Fibroblast of lung (primary cell): ENCODE measurements at places on chromosomes 11 and 22. TPM values are rescaled to one million over a fixed set of nuclear protein-coding genes. Genes with fewer than 3 reads are reported as not detected.

- DNase-seq = no peak
Observed at GRCh38 chr11:125244166-125244565, 79.6 kb downstream of the PKNOX2 start.

DNA sequence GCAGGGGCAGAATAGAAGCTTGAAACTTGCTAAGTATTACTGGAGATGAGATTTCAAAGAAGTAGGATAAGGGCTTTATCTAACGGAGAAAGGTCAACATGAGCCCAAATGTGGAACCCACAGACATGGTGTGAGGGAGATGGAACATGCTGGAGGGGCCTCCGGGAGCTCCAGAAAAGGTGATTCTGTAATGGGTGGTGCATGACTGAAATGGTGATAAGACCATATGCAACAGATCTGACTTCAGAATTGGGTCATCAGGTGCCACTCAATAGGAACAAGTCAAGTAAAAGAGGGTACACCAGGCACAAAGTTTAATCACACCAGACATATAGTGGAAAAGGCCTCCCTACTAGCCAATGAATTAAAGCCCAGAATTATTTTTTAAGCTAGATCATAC, 7.9 kb upstream of the CEP295 start:
- no peak for DNase-seq

- no peak for DNase-seq
Observed at GRCh38 chr11:65185869-65186341, 4.2 kb downstream of the CAPN1 start.

DNA sequence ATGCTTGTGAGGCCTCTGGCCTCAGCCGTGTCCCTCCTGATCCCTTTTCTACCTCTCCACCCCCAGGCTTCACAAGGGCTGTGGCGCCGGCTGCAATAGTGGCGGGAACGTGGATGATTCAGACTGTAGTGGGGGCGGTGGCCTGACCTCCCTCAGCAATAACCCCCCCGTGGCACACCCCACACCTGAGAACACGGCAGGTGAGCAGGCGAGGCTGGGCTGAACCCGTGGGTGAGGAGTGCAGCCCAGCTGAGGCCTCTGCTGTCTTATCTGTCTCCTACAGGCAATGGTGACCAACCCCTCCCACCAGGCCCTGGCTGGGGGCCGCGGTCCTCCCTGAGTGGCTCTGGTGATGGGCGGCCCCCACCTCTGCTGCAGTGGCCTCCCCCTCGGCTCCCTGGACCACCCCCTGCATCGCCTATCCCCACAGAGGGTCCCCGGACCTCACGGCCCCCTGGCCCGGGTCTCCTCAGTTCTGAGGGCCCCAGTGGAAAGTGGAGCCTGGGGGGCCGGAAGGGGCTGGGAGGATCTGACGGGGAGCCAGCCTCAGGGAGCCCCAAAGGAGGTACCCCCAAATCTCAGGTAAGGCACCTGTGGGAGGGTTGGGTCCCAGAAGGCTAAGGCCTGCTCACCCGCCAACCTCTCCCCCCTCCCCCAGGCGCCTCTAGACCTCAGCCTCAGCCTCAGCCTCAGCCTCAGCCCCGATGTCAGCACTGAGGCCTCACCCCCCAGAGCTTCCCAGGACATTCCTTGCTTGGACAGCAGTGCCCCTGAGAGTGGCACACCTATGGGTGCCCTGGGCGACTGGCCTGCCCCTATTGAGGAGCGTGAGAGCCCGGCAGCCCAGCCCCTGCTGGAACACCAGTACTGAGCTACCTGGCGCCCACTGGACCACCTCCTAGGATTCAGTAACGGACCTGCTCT, 1.5 kb upstream of the SIPA1 start:
- no peak for DNase-seq

DNA sequence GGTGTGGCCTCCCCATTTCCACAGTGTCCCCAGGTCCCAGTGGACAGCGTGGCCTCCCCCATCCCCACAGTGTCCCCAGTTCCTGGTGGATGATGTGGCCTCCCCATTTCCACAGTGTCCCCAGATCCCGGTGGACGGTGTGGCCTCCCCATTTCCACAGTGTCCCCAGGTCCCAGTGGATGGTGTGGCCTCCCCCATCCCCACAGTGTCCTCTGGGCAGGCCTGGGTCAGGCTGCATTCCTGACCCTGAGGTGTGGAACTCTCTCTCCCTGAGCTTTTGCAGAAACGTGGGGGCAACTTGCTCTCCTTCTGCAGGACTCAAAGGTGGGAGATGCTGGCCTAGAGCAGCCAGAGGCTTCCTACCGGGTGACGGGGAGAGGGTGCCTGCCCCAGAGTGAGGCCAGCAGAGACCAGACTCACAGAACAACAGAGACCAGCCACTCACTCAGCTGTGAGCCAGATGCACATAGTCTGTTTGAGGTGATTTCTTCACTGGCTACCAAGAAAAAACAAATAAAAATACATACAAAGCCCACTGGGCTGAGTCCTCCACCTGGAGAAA, 85.8 kb upstream of the FGF3 start:
- no peak for DNase-seq

The RFPL3 gene
- total RNA-seq = not detected in 2 replicates

DNA sequence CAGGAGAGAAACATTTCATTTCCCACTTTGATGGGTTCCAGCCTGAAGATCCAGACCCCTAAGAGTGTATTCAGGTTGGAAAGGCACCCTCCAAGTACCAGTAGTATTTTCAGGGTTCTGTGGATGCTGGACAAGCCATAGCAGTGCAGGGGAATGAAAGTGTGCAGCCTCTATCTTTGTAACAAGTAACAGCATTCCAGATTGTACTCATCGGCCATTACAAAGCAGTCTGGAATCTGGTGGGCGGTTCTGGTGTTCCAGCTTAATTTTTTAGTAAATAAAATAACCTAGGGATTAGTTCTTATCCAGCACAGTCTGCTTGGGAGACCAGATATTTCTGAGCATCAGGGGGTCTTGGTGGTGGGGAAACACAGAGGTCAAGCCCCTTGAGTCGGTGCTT, 22.6 kb downstream of the APLNR start:
- peak; percentile 69 for DNase-seq

- DNase-seq = peak; percentile 72
Observed at GRCh38 chr11:7657306-7658025, 15.8 kb downstream of the CYB5R2 start.

GRCh38 chr11:117876341-117877119, at the start of gene FXYD6:
TSS of gene FXYD6 (minus strand) at chr11:117876658. CDS start at chr11:117842776, 33,882 bp downstream.
- DNase-seq = peak; percentile 60

The SOX6 gene
- total RNA-seq = 1.8 and 5.1 TPM in 2 replicates

GRCh38 chr11:47393163-47394049, 15.0 kb upstream of the SLC39A13 start:
- peak; percentile 76 for DNase-seq

- no peak for DNase-seq
Observed at GRCh38 chr22:36171941-36172340, 11.4 kb upstream of the APOL3 start.

GRCh38 chr11:115905341-115906000, 401.3 kb upstream of the CADM1 start:
- peak; percentile 40 for DNase-seq

The RNF26 gene
- total RNA-seq = 4.1 and 7.1 TPM in 2 replicates

DNA sequence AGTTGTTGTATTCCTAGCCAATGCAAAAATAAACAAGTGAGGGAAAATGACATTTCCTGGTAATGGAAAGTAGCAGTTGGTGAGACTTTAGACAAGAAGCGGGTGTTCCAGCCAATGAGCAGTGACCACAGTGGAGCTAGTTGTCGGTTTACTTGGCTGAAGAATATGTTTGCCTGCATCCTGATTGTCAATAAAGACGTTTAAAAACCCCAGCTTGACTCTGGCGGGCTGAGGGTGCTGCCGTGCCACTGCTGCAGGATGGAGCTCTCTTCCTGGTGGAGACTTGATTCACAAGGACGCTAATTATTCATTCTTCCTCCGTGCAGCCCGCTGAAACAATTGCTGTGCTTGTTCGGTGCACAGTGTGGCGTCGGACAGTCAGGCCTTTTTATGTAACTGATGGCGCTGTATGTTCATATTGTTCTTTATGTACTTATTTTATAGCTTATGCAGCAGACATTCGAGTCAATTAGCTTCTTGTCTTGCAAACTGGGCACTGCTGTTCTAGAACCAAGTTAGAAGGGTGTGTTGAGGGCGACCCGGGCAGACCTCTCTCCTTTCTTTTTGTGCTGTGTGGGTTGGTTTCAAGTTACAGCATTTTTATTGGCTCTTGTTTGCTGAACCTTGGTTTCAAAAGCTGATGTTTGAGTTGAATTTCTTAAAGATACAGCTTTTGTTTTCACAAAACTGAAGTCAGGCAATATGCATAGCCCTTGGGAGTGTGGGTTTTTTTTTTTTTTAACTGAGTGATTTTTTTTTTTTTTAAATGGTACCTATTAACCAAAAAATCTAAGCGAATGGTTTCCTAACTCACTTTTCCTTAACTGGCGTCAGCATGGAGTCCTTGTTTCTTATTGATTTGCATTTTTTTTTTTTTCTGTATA, 153.9 kb downstream of the TEAD1 start:
- DNase-seq = peak; percentile 89

DNA sequence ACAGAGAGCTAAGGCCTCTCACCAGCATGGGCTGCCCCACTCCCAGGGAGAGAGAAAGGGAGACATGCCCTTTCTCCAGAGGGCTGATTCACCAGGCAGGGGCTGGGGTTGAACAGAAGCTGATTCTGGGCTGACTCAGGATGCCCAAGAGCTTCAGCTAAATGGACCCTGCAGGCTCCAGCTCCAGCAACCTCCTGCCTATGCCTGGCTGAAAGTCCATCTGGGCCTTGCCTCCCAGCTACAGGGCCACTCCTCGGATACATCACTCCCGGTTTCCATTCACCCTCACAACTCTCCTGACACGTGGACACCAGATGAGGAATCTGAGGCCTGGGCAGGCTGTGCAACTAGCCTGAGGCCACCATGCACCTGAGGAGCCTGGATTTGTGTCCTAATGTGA, 215.5 kb downstream of the BUD13 start:
- peak; percentile 19 for DNase-seq

- no peak for DNase-seq
Observed at GRCh38 chr11:104467404-104467803, 303.5 kb upstream of the PDGFD start.

GRCh38 chr11:92266806-92267205, 42.2 kb downstream of the FAT3 start:
- DNase-seq = no peak

- DNase-seq = no peak
Observed at GRCh38 chr11:61694946-61695706, 14.9 kb downstream of the DAGLA start.

DNA sequence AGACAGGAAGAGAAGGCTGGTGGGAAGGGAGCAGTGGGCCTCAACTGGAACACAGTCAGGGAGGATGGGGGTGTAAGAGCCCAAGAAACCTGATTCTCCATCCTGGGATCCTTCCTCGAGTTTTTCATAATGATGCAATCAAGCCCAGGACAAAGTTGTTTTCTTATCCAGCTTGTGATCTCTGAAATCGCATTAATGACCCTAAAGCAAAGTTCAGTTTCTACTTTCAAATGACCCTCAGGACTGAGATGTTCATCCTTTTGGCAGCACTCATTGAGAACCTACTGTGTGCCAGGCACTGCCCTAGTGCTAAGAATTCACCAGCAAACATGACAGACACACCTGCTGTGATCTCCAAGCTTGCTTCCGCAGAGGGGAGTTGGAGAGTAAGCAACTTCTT, 45.3 kb downstream of the ISX start:
- DNase-seq = no peak

The ACP2 gene
- total RNA-seq = 16.2 and 23.9 TPM in 2 replicates

The SMTNL1 gene
- total RNA-seq = not detected in 2 replicates

The FAM111B gene
- 0.26 and 0.33 TPM in 2 replicates for total RNA-seq

GRCh38 chr11:60970369-60970774, 1.1 kb upstream of the CD6 start:
- peak; percentile 13 for DNase-seq

The CHADL gene
- 2.1 and 3.1 TPM in 2 replicates for total RNA-seq

GRCh38 chr22:17217179-17217578, 2.1 kb downstream of the ADA2 start:
- DNase-seq = no peak

The OVOL1 gene
- total RNA-seq = not detected in 2 replicates
